ENCODE measurements at places on chromosomes 6 and 20.

DNA sequence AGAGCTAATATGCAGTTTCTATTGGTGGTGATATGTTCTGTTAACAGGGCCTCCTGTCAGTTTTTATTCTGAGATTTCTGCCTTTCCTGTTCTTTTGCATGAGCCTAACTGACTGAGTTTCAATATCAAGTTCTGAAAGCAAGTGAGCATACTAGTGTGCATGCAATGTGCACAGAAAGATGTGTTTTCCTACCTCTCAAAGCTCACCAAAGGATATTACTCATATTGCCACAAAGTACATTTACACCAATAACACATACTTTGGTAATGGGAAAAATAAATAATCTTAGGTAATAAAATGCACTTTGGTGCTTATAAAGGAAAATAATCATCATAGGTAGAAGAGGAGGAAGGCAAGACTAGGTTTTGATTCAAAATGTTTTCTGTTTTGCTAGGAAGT, 195.0 kb downstream of the KHDC1L start:
- no peak for DNase-seq

DNA sequence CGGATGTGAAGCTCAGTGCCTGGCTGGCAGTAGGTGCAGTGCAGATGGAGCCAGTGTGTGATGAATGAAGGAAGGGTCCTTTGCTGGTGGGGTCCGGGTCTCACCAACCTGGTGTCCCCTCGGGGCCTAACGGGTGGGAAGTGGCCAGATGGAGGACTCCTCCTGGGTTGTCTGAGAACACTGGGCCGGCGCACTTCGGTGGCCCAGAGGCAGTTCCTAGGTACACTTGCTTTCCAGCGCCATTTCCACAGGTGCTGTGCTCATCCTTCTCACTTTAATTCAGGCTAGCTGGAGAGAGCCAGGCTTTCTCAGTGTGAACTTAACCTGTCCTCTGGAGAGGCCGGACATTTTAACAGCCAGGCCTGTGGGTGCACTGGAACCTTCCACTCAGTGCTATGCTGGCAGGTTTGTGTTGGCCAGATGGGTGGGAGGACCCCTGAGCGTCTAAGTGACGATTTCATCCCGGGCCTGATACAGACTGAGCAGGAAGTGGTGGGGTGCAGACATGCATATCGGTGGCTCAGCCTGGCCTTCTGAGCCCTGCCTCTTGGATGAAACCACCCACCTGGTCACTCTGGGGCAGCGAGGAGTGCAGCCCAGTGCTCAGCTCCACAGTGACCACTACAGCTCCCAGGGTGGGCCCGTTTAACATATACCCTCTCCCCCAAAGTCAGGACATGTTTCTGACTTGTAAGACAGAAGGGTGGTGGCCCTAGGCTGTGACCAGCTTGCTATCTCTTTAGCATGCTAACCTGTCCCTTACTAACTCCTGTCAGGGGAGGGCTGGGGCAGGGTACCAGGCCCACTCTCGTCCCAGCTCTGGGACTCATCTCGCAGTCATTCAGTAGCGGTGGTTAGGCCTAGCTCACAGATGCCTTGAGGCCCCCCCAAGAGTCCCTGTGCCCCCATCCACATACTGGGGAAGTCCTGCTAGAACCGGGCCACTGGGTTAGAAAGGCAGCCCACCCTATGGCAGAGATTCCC, 8.2 kb upstream of the PYGB start:
- no peak for DNase-seq

- DNase-seq, result no peak
Measured at GRCh38 chr6:56245903-56246351, 1.5 kb downstream of the COL21A1 start.

DNA sequence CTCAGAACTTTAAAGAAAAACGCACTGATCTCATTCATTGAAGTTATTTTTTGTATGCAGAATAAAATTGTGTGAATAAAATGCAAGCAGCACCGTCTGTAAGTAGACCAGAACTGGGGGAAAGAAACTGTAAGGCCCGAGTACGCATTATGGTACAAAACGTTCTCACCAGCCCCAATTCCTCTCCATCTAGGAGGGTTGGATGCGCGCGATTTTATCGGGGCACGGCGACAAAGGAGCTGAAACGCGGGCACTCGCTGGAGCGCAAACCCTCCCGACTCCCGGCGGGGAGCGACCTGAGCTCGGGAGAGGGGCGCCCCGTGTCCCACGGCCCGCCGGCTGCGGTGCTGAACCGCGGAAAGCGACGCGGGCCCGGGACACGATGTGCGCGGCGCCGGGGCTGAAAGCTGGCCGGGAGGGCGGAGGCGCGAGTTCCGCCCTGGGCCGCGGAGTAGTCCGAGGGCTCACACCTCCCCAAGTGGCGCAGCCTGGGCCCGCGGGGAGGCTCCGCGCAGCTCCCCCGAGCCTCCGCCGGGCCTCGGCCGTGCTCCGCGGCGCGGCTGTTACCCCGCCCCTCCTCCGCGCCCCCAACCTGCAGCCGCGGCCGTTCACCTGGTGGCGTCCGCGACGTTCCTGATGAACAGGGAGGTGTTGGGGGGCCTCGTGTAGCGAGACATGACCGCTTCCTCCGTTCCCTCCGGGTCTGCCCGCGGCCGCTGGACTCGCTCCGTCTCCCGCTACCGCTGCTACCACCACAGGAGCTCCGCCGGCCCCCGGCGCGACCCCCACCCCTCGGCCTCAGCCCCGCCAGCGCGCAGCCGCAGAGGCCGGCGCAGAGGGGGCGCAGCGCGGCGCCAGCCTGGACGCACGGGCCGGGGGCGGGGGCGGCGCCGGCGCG, at the start of gene SRSF12:
Gene SRSF12, minus strand, starts transcription at position 861 of the 898 bp plus-strand sequence. Its CDS starts 184 bp downstream, at position 677.
- no peak for DNase-seq

- DNase-seq, result no peak
Measured at GRCh38 chr6:54827010-54827409, 19.6 kb upstream of the FAM83B start.

- DNase-seq, result peak; percentile 8
Measured at GRCh38 chr6:39980839-39981580, 46.7 kb upstream of the MOCS1 start.

- no peak for DNase-seq
Measured at GRCh38 chr20:59645761-59646171, 41.4 kb downstream of the PHACTR3 start.

DNA sequence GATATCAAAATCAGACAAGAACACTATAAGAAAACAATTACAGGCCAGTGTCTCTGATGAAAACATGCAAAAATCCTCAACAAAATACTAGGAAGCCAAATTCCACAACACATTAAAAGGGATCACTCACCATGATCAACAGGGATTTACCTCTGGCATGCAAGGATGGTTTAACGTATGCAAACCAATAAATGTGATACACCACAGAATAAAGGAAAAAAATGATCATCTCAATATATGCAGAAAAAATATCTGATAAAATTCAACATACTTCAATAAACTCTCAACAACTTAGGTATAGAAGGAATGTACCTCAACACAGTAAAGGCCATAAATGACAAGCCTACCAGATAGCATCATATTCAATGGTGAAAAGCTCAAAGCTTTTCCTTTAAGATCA, 66.6 kb downstream of the SHPRH start:
- DNase-seq, result no peak

DNA sequence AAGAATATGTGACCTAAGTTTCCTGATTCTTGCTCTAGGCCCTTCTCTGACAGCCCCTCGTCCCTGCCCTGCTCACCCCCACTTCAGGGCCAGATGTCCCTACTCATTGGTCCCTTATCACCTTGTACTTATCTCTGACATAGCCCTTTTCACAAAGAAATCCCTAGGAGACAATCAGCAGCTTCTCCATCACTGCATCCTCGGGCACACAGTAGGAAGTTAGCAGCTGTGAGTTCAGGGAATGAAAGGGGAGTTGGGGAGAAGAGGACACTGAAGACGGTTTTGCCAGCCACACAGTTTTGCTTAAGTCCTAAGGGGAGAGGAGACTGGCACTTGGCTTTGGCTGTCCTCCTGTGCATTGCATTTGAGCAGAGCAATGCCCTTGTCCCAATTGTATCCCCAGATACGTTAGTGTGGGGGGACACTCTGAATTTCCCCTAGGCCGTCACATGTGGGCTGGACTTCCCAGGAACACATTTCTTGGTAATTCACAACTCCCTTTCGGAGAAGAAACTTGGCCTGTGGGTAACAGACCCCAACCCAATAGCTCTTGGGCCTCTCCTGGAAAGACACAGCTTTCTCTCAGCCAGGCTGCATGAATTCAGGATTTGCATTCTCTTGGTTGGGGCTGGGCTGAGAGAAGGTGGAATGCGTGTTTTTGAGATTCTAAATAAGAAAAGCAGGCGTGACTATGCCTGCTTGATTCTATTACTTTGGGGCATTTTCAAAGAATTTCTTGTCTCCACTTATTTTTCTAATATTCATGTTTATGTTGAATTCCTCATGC, 177.6 kb downstream of the UST start:
- no peak for DNase-seq

GRCh38 chr6:130913120-130913519, 85.9 kb downstream of the SMLR1 start:
- no peak for DNase-seq

DNA sequence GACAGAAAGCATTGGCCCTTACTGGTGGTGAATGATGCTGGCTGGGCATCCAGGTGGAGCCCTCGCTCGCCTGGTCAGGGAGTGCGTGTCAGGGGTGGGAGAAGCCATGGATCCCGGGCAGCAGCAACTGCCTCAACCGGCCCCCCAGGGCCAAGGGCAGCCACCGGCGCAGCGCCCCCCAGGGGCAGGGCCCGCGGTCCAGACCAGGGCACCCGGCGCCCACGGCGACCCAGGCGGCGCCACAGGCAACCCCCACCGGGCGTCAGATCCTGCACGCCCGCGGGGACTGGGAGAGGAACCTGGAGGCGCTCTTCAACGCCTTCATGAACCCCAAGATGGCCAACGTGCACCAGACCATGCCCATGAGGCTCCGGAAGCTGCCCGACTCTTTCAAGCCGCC, 101.7 kb upstream of the SAMD5 start:
- DNase-seq, result no peak

DNA sequence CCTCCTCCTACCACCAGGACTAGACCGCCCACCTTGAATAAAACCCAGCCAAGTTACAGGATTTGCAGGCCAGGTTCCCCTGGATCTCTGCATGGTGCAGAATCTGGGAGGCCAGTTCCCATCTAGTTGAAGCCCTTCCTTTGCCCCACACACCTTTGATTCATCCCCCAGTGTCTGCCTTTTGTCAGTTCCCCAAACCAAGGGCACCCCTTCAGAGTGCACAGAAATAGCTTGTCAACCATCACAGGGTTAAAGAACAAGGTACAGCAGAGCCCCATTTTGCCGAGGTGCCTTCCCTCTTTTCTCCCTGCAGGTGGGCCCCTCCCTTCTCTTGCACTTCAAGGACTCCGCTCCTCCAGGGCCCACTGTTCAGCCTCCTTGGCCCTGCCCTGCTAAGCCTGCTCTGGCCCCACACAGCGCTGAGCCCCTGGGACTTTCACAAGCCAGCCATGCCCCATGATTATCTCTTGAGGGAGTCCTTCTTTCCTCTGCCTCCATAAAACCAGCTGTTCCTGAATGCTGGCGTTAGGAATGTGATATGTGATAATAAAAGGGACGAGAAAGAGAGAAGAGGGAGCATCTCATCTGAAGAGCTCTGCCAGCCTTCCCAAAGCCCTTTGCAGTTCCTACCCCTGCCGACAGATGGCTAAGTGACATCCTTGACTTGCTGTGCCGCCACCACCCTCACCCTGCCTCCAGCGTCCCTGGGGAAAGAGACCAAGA, 280.3 kb downstream of the CDC5L start:
- no peak for DNase-seq

GRCh38 chr6:78666764-78667163, 200.6 kb upstream of the IRAK1BP1 start:
- DNase-seq, result no peak

DNA sequence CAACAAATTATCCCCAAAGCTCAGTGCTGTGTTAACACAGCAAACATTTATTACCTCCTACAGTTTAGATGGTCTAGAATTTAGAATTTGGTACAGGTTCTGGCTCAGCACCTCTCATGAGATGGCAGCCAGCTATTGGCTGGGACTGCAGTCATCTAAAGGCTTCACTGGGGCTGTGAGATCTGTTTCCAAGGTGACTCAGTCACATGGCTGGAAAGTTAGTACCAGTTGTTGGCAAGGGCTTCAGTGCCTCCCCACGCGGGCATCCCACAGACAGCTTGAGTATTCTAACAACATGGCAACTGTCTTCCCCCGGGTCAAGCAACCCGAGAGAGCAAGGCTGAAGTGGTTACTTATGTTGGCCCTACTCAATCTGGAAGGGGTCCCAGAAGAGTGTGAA, 44.8 kb upstream of the F13A1 start:
- DNase-seq, result no peak

DNA sequence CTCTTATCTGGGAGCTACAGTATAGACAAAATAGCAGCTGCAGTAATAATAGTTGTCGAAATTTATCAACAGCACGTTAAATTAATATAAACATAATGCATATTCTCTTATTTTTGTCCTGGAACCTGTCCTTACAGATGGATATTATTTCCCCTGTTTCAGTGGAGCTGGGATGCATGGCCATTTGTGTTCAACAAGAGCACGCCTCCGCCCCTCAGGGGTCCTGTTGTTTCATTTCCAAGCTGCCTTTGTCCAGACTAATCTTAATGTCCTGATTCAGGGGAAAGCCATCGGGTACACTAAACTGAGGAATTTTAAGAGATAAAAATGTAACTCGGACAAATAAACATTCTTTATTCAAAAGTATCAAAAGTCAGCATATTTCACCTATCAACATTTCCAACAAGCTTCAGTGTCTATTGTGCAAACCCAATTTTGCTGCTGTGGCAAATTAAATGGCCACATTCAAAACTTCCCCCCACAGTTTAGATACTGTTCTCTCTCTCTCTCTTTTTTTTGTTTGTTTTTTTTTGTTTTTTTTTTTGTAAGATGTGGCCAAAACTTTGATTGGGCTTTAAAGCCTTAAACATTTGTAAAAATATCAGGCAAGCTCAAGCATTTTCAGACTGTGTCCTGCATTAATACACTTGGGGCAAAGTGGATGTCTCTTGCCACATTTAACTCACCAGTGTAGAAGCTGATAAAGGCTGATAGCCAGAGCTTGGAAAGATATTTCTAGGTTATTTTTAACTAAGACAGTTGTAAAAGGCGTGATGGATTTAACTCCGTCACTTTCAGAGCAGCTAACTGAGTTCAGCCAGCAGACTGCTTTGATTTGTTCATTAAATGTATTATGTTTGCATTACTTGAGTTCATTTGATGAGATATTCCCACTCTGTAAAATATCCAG, 112.5 kb upstream of the QKI start:
- no peak for DNase-seq

GRCh38 chr20:44478206-44478605, 2.5 kb downstream of the TTPAL start:
- DNase-seq, result no peak

DNA sequence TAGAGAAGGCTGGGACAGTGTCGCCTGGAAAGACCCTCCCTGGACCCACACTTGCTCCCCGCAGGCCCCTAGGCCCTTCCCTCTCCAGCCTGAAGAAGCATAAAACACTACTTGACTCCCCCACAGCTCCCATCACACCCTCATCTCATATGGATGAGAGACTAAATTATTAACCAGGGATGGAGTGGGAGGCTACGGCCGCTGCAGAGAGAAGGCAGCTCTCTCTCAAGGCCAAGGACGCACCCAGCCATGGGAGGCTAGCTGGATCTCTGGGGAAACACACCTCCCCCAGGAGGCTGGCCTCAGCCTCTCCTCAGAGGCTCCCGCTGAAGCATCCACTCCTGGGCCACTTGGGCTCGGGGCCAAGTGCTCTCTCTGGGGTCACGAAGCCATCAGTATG, 102.5 kb downstream of the GRM4 start:
- no peak for DNase-seq

- no peak for DNase-seq
Measured at GRCh38 chr6:113511100-113511499, 346.0 kb upstream of the MARCKS start.

- no peak for DNase-seq
Measured at GRCh38 chr6:36367743-36368142, 19.7 kb downstream of the ETV7 start.

GRCh38 chr6:19866173-19866984, 29.2 kb downstream of the ID4 start:
- DNase-seq, result no peak

Measured in amniotic stem cell (primary cell).